T-helper 1 cell (primary cell): ENCODE measurements at places on chromosomes 13 and 19.

- DNase-seq, result no peak
Observed at GRCh38 chr13:108463340-108463739, 166.1 kb upstream of the MYO16 start.

DNA sequence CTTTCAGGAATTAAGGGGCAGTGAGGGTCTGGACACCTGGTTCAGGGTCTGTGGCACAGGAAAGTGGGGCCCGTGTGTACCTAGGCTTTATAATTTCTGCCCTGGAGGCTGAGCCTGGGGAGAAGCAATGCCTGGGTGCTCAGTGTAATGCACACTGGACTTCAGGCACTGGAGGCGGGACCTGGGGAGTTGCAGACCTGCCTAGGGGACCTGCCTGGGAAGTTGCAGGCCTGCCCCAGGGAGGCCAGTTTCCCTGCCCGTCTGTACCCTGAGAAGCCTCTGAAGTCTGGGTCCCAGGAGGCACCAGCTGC, 2.5 kb upstream of the TMEM59L start:
- no peak for DNase-seq

- DNase-seq, result no peak
Observed at GRCh38 chr13:33657274-33657673, 160.7 kb upstream of the RFC3 start.

DNA sequence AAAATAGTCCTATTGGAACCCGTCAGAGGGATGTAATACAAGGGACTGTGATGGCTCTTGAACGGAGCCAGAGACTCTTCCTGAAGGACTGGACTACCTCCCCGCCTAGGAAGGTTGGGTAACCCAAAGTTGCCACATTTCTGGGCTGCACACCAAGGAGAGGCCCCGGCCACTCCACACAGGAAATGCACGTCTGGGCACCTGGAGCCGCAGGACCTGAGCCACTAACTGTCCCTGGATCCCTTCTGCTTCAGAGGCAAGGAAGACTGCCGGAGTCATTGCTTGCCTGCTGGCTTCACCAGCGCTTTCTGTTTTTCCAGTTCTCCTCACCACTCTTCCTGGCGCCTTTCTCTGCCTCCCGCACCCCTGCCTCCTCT, 1.2 kb upstream of the FLT1 start:
- DNase-seq, result no peak

GRCh38 chr19:5967994-5968430, 9.9 kb downstream of the RANBP3 start:
- DNase-seq, result peak; percentile 45

DNA sequence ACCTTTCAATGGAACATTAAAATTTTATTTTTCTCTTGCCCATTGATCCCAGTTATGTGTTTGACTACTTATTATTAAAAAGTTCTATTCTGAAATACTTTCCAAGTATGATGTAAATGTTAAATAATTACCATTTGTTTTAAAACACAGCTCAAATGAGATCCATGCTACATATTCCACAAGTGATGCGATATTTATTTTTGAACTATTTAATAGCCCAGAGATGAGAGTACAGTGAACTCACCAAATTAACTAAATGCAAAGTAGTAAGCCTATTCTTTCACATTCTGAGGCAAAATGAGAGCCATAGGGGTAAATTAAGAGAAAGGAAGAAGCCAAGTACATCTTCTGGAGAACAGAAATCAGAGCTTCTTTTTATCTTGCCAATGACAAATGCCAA, 1.2 kb upstream of the DCLK1 start:
- no peak for DNase-seq

DNA sequence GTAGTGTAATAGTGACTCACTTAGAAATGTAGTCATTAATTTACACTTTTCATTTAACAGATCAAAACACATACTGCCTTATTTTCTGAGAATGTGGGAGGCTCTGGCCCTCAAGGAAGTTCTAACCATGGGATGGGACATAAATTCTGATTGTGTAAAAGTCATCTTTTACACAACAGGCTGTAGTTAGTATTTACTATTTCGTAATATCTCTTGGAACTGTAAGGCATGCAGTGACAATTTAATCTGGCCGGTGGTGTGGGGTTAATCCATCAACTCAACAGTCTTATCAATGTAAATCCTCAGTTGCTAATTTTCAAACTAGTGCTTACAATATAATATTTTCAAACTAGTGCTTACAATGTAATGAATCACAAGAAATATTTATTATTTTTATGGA, 1599.2 kb downstream of the EFNB2 start:
- DNase-seq, result no peak

GRCh38 chr19:13817615-13818371, 22.6 kb downstream of the ZSWIM4 start:
- DNase-seq, result no peak

DNA sequence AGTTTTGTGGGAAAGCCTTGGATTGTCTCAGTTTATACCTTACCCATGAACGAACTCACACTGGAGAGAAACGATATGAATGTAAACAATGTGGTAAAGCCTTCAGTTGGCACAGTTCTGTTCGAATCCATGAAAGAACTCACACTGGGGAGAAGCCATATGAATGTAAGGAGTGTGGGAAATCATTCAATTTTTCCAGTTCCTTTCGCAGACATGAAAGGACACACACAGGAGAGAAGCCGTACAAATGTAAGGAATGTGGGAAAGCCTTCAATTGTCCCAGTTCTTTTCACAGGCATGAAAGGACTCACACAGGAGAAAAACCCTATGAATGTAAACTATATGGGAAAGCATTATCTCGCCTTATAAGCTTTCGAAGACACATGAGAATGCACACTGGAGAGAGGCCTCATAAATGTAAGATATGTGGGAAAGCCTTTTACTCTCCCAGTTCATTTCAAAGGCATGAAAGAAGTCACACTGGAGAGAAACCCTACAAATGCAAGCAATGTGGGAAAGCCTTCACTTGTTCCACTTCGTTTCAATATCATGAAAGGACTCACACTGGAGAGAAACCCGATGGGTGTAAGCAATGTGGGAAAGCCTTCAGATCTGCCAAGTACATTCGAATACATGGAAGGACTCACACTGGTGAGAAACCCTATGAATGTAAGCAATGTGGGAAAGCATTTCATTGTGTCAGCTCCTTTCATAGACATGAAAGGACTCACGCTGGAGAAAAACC, 7.5 kb upstream of the ZNF440 start:
- no peak for DNase-seq

- no peak for DNase-seq
Observed at GRCh38 chr13:75327135-75327510, 154.8 kb downstream of the TBC1D4 start.

DNA sequence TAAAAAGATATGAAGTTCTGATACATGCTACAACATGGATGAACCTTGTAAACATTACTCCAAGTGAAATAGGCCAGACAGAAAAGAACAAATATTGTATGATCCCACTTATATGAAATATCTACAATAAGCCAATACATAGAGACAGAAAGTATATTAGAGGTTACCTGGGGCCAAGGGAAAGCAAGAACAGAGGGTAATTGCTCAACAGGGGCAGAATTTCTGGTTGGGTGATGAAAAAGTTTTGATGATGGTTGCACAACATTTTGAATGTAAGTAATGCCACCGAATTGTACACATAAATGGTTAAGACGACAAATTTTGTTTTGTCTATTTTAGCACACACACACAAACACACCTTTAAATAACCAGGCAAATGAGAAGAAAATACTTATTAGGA, 268.4 kb downstream of the FOXO1 start:
- no peak for DNase-seq

DNA sequence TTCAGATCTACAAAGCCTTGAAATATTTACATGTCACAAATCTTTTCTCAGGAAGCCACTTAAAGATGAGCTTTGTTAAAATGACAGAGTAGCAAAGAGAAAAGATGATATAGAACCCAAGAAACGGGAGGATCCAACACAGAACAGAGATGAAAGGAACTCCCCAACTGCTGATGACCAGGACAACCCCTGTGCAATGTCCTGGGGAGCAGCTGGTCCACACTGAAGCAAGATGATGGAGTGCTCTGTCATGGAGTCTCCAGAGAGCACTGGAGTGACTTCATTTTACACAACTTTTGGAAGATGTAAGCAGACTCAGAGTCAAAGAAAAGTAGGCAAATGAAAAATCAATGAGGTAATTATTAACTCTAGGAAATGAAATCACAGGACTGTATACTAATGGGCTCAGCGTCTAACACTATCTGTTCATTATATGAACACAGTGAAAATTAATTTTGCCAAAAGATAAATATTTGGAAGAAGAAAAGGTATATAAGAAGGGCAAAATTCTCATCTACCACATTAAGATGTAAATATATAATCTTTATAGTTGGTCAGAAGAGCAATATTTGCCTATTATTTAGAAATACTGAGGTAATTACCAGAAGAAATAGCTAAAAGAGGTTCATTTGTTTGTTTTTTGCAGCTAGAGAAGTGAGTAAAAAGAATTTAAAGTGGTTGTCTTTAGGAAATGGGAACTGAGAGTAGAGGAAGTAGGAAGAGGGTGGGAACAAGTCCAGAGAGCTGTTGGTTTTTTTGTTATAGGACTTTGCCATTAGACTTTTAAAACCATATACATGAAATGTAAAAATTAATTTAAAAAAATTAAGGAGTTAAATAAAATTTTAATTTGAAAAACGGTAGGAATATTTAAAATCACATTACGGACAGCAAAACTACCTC, 30.5 kb downstream of the MTRF1 start:
- DNase-seq, result no peak

DNA sequence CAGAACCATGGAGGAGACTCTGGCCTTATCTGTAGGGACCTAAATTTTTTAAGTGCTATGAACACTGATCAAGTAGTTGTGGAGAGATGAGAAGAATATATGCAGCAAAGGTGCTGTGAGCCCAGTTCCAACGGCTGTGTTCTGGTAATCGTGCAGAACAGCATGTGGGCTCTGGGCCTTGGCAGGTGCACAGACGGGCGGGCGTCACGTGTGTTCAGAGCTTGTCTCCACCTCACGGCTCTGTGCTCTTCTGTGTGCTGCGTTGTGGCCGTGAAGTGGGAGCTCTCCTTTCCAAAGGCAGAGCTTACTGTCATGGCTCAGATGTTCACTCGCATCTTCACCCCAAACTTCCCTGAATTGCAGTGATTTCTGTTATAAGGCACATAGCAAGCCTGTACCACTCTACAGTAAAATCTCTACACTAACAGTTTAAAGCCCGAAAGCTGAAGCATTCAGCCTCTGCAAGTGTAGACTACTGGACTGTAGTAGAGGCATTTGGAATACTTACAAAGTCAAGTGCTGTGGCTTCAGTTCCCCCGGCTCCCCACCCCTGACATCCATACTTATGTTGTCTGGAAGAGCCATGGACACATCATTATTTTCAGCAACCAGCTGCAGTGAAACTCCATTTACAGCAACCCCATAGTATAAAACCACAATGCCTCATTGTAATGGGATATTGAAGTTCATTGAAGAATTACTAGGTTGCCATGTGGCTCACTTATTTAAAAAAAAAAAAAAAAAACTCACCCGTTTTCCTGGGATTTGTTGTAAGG, 27.5 kb upstream of the TEX29 start:
- no peak for DNase-seq

- no peak for DNase-seq
Observed at GRCh38 chr19:294946-295686, 3.9 kb upstream of the PLPP2 start.

DNA sequence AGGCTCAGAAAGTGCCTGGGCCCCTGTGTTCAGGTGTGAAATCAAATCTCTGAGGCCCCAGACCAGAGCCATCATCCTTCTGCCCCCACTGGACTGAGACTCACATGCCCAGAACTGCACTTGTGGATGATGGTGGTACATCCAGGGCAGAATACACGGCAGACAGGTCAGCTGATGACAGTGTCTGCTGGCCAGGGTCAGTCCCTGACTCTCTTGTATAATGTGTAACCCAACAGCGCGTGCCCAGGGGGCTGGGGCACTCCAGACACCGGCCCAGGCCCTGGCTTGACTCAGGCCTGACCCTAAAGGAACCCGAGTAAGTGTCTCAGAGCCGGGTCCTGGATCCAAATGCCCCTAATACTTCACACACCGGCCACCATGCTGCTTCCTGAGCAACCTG, 37.4 kb upstream of the GATAD2A start:
- DNase-seq, result no peak

DNA sequence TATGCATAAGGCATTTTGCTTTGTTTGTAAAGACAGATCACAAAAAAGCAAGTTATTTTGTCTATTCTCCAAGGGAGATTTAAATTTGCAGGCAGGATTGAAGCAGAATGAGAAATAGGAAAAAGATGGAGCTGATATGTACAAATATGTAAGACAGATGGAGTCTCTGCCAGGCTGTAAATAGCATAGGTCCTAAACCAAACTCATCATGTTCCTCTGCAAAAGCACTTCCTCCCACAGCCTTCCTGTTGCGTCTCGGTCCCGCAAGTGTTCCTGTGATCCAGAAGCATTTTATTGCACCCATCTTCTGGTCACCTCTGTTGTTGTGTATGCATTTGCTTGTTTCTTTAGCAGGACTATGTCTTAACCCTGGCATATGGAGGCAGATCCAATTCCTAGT, 95.7 kb upstream of the CLDN10 start:
- DNase-seq, result no peak

DNA sequence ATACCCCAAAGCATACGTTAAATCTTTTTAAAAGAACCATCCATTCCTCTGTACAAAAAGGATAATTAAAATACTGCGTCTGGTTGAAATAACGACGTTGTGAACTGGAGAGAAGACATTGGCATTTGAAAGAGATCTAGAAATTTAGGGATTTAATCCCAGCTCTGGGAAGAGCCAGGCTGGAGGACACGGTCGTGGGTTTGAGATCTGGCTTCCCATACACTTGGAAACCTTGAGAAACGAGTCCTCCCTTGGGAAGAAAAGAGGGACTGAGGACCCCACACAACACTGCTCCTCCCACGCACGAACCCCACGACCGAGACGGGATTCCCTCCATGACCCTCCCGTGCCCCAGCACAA, 625 bp downstream of the ZNF709 start:
- DNase-seq, result no peak

GRCh38 chr13:26985285-26985878, 186.2 kb downstream of the USP12 start:
- peak; percentile 18 for DNase-seq

GRCh38 chr19:40800339-40800996, 1.5 kb downstream of the EGLN2 start:
- no peak for DNase-seq

- DNase-seq, result no peak
Observed at GRCh38 chr13:110454227-110454859, 107.2 kb downstream of the RAB20 start.
